ENCODE measurements at places on chromosomes 6 and 20.

DNA sequence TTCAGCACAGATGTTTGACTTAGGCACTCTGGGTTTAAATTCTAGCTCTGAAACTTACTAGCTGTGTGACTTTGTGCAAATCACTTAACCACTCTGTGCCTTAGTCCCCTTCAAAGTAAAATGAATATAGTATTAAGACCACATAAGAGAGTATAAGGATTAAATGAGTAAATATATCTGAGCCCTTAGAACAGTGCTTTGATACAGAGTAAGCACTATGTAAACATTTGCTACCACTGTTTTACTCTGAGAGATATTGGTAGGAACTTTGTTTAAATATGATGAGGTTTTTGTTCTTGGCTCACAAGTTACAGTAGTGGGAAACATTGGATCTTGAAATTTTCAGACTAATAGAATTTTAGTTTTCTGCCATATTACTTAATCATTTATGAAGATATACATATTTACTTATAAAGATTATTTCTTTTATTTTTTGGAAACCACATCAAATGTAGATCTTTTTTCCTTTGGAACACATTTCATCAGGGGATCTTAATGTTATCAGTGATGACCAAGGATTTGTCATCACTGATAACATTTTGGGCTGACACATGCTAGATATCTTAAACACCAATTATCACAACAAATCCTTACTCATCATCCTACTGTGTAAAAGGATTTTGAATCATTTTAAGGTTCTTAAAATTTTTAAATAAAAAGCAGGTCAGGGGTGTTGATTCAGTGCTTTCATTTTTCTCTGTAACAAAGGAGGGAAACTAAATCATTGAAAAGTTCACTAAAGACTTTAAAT is 226.2 kb downstream of the EYA4 start:
- no peak for DNase-seq

DNA sequence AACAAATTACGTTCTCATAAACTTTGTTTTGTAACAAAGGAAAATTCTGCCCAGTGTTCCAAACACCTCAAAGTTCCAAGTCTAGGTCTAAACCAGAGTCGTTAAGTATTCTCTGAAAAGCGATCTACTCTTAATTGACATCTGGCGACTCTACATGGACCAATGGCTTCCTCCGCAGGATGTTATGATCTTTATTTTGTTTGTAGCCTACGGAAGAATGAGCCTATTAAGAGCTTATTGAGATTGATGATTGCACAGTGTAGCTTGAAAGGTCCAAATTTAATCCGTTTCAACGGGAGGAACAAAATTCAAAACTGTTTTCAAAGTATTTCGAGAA is 61.1 kb downstream of the FAM217A start:
- no peak for DNase-seq

GRCh38 chr6:66896415-66896814 is 1189.4 kb upstream of the EYS start:
- DNase-seq, result no peak

GRCh38 chr6:129679275-129679674 is 30.7 kb downstream of the ARHGAP18 start:
- DNase-seq, result no peak

DNA sequence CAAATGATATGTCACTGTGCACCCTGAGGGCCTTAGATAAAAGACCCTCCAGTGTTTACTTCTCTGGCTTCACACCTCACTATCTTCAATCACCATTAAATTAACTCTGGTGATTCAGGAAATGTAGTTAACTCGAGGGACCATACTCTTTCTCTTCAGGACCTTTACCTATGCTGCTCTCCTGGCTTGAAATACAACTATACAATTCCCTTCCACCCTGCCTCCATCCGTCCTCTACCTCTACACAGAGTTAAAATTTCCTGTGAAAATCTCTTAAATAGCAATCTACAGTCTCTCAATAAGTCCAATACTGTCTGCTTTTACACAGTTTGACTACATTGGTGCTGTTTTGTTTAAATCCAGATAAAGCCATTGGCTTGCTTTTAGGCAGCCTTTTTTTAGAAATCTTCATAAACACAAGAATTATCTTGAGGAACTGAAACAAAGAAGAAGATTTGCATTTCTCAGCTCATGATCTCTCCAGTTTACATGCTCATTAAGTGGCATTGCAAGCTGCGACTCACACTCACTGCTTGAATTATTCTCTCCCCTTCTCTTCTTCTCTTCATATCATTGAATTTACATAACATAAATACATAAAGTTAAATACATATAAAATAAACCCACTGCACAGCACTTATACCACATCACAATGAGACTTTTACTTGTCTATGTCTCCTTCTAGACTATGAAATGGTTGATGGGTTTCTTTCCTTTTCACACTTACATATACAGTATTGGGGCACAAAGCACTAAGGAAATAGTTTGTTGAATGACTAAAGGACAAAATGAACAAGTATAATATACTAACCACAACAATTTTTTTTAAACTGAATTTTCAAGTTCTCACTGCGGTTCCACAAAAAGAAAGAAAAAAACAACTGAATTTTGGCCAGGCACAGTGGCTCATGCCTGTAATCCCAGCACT is 239.0 kb upstream of the KCNQ5 start:
- DNase-seq, result no peak

- no peak for DNase-seq
Measured at GRCh38 chr20:45828589-45828988, 1.5 kb upstream of the TNNC2 start.

DNA sequence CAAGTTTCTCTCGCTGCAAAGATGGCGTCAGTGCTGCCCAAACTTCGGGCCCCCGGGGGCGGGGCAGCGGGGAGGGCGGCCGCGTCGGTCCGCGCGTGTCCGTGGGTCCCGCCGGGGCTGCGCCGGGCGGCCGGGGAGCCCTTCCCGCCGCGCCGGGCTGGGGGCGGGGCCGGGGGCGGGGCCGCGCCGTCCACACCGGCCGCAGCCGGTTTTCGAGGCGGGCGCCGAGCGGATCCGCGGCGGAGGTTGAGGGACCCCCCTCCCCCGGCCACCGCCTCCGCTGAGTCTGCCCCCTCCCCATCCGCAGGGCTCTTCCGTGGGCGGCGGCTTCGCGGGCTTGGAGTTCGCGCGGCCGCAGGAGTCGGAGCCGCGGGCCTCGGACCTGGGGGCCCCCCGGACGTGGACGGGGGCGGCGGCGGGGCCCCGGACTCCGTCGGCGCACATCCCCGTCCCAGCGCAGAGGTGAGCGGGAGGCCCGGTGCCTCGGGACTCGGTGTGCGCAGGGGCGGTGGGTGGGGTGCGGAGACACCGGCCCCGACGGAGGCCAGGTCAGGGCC is 572 bp downstream of the SLC2A4RG start:
- no peak for DNase-seq

DNA sequence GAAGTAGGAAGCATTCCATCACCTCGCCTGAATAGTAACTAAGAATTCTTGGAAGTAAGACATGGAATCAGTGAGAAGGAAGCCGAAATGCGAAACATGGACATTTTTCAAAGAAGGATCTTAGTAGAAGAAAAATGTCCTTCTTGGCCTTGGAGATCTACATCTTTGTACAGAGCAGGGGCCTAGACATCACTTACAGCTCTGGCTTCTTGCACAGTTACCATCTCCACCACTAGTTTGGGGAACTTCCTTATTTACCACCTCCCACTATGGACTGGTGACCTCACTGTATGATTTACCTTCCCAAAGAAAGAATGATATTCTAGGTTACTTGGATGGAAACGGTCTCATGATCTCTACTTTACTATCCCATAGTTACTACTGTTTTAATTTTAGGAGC is 15.7 kb downstream of the CASS4 start:
- DNase-seq, result no peak

- DNase-seq, result no peak
Measured at GRCh38 chr20:56955680-56956079, 310.8 kb downstream of the BMP7 start.

DNA sequence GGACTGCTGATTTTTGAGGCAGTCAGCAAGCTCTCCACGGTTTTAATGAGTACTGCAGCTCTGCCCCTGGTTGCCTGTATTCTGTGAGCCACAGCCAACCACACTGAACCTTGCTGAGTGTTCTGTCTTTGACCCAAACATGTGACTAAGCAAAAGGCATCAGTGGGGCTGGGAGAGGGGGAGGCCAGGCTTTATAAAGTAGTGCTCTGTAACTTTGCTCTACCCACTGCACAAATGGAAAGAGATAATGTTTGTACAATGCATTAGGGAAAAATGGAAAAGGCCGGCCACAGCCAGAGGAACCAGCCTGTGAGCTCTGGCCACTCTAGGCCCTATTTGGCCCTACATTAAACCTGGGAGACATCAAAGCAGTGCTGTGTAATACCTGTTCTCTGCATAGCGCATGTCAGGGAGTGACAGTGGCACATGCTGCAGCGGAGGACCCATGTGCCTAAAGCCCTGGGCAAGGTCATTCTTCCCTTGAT is 22.0 kb downstream of the KLHL31 start:
- no peak for DNase-seq

- no peak for DNase-seq
Measured at GRCh38 chr6:17431581-17431980, 38.2 kb downstream of the CAP2 start.

- no peak for DNase-seq
Measured at GRCh38 chr6:73984571-73985210, 288.7 kb downstream of the CD109 start.

- no peak for DNase-seq
Measured at GRCh38 chr6:159819932-159820640, 20.0 kb downstream of the PNLDC1 start.

GRCh38 chr6:13531956-13532355 is 42.4 kb upstream of the SIRT5 start:
- DNase-seq, result no peak

DNA sequence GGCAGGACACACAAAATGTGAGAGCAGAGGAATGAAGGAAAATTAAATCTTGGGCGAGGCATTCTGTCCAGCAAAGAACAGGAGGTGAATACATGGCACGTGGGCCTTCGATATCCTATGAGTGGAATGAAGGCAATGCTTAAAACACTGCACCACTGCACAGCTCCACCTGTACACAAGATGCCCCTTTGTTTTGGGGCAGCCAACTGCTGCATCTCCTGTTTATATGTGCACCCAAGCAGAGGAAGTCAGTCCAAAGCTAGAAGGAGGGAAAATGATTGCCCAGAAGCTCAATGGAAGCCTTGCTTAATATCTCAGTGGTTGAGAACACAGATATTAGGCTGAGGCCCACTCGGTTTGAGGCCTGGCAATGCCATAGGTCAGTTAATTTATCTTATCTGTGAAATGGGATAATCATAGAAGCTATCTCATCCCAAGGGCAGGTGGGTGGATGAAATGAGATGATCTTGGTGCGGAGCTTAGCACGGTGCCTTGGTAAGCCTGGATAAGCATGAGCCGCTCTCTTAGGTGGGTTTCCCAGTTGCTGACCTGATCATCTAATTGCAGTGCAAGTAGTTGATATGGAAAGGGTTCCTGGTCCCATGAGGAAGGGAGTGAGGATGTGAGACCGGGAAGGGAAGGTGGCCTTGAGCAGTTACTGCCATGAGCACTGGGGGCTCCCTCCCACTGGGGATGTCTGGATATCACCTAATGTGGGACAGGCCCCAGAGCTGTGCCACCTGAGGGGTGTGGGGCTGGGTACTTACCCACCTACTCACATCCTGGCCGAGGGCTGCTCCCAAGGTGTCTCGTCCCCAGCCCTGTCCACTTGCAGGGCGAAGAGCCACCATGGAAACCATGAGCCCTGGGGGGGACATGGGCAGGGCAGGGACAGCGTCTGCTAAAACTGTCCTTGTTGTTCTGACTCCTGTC is 9.9 kb downstream of the BANF2 start:
- no peak for DNase-seq

- no peak for DNase-seq
Measured at GRCh38 chr6:149075616-149076354, 241.7 kb upstream of the TAB2 start.

DNA sequence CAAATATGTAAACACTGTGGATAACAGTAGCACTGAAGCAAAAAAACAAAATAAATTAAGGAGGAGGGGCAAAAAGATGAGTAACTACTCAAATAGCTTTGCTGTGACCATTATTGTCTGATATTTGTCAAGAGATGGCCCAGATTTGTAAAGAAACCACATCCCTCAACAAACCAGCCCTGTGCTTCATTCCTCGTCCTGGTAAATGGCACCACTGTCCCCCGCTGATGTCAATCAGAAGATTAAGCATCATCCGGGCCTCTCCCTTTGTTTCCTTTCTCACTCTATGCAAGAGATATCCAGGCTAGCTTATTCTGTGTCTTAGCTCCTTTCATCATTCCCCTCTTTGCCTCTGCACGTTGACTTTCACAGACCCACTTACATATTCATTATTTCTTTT is 259.0 kb downstream of the SYNE1 start:
- DNase-seq, result no peak

DNA sequence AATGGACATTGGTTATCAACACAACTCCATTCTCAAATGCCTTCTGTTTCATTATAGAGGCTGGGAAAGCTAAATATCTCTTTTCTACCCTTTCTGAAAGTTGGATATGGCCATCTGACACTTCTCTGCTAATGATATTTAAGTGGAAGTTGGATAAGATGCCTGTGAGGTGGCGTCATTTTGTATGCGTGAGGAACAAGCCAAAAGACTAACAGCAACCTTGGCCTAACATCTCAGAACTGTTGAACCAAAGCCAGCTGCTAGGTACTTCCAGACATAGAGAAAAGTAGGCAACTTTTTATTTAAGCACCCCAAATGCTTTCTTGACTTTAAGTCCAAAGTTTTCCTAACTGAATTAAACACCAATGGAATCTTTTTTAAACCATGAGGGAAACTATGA is 708.4 kb downstream of the CD109 start:
- no peak for DNase-seq

DNA sequence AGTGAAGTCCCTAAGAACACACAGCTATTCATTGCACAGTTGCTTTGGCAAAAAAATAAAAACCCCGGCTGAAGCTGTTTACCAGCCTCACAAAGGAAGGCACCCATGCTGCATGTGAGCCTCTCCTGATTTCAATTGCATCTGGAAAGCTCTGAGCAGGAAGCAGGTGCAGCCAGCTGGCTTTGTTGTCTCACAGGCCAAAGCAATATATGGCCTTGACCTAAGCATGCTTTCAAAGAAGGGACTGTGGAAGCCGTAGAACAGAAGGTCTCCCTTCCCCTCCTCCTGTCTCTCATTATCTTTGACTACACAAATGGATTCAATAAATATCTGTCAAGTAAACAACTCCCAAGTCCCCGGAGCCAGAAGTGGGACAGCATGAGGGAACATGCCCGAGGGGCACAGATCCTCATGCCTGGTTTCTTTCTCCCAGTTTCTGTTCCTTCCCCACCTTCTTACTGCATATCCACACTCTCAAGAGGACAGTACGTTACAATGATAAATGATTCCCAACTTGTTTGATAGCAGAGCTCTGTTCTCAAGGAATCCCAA is 57.2 kb upstream of the PCSK2 start:
- DNase-seq, result no peak

- no peak for DNase-seq
Measured at GRCh38 chr20:46774236-46774635, 64.8 kb downstream of the SLC2A10 start.

DNA sequence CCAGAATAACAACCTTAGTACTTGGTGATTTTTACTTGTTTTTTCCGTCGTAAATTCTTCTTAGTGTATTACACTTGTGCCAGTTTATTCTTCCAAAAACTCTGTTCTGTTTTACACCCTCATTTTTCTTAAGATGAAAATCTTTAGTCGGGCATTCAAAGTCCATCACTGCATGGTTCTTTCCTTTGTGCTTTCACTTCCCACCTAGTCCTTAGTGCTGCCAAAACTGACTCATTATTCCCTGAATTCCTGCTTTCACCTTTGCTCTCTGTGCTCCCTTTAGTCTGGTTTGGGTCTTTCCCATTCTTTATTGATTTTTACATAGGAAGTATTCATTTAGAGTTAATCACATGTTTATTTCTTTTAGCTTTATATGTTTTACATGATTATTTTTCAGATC is 3.3 kb downstream of the TRMT11 start:
- no peak for DNase-seq

GRCh38 chr6:113067612-113068275 is 720.6 kb downstream of the RFPL4B start:
- no peak for DNase-seq

All from stimulated activated CD8-positive, alpha-beta memory T cell treated with anti-CD3 and anti-CD28 coated beads, Interleukin-7, amount 100 ng/mL, for 1 hour (primary cell).